Activated CD4-positive, CD25-positive, alpha-beta regulatory T cell (primary cell): ENCODE measurements at places on chromosomes 1 and 21.

DNA sequence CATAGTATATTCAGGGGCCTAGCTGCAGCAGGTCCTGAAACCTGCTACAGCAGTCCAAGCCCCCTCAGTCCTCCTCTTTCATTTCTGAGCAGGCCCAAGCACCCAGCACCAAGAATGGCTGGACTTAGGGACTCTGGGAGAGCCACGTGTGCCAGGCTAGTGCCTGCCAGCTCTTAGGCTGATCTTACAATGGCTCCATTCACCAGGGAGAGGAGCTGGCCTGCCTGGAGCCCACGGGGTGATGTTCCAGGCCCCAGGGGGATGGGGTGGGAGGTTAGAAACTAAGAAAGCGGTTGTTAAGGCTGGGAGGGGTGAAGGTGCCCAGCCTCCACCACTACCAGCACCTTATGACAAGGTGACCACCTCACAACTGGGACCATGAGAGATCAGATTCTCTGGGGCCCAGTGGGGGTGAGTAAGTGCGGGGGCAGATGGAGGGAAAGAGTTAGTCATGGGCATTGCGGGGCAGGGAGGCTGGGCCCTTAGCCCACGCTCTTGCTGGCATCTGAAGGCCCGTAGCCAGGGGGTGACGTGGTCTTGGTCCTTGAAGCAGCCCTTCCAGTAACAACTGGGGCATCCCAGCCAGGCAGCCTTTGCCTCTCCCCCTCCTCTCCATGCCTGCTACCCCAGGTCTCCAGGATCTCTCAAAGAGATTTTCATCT, 30.3 kb upstream of the CLIC4 start:
- DNase-seq: no peak

DNA sequence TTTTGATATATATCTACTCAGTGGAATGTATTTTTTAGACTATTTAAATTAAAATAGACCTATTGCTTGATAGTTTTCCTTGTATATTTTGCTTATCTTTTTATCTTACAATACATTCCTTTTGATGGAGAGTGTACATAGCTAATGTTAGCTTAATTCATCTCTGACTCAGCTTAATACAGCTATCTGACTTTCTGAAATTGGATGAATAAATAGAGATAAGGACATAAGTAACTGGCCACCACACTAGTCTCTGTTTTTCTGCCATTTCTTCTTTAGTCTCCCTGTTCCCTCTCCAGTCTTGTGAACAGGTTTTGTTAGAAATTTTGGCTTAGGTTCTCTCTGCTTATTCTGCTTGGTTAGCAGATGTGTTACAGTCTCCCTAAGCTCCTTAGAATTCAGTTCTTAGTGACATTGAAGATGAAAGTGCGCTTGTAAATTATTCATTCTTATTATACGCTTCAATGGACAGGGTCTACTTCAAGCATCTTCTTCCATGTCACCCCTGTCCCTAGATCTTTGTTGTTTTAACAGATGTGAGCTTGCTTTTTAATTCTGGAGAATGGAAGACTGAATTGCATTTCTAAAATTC, 59.6 kb downstream of the XPR1 start:
- DNase-seq: no peak

GRCh38 chr1:206958144-206958543, 11.9 kb upstream of the PIGR start:
- DNase-seq: no peak

GRCh38 chr1:163163163-163163562, 39.6 kb downstream of the RGS5 start:
- DNase-seq: no peak

DNA sequence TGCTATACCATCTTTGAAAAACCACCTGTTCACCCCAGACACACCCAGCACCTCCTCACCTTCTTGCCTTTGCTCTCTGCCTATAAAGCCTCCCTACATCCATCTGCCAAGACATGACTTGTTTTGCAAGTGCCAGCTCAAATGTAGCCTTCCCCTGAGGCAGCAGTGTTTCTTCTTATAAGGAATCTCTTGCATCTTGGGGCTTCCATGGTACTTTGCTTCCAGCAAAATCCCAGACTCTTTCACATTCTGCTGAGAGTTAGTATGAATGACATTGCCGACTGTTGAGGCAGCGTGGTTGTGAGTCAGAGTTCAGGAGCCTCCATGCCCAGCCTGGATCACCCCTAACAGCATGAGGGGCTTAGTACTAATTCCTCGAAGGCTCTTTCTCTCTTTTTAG, 217.4 kb upstream of the RUNX1 start:
- no peak for DNase-seq

- no peak for DNase-seq
Observed at GRCh38 chr1:75615613-75616435, 4.9 kb upstream of the SLC44A5 start.

GRCh38 chr21:15141261-15141970, 76.6 kb upstream of the NRIP1 start:
- no peak for DNase-seq

DNA sequence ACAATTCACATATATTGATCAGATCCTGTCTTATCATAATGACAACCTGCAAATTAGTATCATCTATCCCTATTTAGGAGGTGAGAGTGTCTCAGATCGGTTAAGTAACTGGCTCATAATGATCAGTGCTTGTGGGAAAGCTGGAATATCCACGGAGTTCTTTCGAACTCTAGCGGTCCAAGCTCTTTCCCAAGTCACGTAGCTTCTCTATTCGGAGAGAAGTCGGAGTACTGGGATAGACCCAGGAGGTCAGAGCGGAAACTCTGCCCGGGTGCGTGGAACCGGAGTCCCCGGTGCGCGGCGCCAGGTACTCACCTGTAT, 339 bp downstream of the PTGS2 start:
- DNase-seq: no peak

- DNase-seq: no peak
Observed at GRCh38 chr1:217078078-217078690, 355.0 kb upstream of the ESRRG start.

DNA sequence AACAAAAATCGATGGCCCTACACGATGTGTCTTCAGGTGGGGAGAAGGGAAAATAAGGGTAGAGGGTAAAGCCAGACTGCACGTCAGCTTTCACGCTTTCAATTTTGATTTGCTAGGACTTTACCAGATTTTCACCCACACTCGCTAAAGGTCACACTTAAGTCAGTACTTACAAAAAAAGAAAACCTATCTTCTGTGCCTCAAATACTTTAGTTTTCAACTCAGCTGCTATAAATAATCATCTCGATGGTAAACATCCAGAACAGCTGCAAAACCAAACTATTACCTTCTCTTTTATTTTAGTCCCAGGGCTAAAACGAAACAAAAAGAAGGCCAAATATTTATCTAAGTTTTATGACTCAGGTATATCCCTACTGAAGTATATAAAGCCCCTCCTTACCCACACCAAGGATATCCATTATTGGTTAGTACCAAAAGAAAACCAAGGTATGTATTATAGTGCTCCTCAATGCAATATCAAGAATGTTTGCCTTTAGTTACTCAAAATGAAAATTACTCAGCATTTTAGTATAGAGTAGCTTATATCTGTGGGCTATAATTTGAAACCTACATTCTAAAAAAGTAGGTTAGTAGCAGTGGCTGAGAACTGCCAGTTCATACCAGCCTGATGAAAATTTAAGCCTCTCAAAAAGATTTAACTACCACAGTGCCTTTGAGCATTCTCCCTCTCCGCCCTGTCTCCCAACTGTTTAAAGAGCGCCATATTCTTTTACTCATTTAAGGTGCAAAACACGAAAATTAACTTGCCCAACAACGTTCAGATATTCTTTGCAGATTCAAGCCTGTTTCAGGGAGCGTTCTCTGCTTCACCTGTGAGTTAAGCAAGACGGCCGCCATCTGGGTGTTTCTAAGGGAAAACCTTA, 1.5 kb downstream of the CSDE1 start:
- no peak for DNase-seq

GRCh38 chr1:163063143-163063542, 6.0 kb upstream of the RGS4 start:
- DNase-seq: no peak

- no peak for DNase-seq
Observed at GRCh38 chr1:223140611-223141405, 2.2 kb downstream of the TLR5 start.

DNA sequence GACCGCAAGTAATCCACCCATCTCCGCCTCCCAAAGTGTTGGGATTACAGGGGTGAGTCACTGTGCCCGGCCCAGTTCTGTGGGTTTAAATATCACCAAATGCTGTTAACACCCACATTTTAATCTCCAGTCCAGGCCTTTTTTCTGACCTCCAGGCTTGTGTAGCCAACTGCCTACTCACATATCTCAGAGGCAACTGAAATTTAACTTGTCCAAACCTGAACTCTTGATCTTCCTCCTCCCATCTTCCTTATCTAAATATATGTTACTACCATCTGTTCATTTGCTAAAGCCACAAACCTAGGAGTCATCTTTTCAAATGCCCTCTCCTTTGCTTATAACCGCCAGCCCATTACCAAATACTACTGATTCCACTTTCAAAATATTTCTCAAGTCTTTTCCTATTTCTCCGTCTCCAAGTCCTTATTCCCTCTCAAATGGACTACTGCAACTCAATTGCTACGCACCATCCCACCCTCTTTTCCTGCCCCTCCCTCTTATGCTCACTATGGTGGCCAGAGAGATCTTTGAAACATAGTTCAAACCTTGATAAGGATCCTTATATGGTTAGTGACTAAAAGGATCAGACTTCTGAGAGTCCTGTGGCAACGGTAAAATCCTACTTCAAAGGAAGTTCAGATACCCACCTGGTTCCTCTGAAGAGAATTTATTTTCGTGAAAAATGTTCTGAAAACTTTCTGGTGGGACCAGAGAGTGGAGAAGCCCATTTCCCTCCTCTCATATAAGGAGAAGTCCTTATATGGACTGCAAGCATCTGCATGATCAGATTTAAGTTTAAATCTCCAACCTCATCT, 78.5 kb upstream of the CDC42BPA start:
- no peak for DNase-seq

- peak; percentile 87 for DNase-seq
Observed at GRCh38 chr1:24930260-24931145, at the start of gene RUNX3. Gene RUNX3, minus strand, starts transcription at chr1:24930276. Its CDS starts 408 bp downstream, at chr1:24929868.

GRCh38 chr1:96804648-96805047, 83.1 kb downstream of the PTBP2 start:
- no peak for DNase-seq

GRCh38 chr1:58201492-58202106, 344.9 kb downstream of the OMA1 start:
- no peak for DNase-seq

DNA sequence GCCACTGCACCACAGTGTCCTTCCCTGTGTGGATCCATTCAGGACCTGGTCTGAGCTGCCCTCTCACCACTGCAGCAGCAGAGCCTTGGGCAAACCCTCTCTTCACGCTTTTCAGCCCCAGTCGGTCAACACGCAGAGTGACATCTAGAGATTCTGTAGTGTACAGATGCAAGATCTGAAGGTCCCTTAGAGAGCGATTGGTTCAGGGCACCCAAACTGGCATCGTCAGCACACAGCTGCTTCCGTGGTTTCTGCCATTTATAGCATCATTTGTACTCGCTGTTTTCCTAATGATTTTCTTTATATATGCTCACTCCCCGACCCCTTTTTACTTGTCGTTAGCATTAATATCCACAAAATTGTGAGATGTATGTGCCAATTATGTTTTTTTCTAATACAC, 1.5 kb upstream of the ASCL5 start:
- no peak for DNase-seq
